ENCODE measurements at places on chromosomes 6 and 20.

- peak; percentile 16 for DNase-seq
Measured at GRCh38 chr20:6636209-6637159, 131.0 kb upstream of the BMP2 start.

DNA sequence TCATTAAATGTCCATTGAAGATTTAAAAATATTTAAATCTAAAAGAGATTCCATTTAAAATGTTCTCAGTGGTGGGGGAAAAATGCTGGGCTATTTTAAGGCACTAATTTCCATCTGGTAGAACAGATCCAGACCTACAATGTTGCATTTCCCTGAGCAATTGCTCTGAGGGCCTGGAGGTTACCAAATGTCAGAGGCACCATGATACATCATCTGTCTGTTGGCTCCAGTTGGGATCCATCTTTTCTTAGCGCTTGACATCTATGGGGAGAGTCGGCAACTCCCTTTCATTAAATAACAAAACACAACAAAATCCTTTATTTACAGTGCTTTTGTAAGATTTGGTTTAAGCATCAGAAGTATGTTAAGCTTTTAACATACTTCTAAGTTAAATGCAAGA lies 224.5 kb downstream of the FOXC1 start:
- DNase-seq: no peak

DNA sequence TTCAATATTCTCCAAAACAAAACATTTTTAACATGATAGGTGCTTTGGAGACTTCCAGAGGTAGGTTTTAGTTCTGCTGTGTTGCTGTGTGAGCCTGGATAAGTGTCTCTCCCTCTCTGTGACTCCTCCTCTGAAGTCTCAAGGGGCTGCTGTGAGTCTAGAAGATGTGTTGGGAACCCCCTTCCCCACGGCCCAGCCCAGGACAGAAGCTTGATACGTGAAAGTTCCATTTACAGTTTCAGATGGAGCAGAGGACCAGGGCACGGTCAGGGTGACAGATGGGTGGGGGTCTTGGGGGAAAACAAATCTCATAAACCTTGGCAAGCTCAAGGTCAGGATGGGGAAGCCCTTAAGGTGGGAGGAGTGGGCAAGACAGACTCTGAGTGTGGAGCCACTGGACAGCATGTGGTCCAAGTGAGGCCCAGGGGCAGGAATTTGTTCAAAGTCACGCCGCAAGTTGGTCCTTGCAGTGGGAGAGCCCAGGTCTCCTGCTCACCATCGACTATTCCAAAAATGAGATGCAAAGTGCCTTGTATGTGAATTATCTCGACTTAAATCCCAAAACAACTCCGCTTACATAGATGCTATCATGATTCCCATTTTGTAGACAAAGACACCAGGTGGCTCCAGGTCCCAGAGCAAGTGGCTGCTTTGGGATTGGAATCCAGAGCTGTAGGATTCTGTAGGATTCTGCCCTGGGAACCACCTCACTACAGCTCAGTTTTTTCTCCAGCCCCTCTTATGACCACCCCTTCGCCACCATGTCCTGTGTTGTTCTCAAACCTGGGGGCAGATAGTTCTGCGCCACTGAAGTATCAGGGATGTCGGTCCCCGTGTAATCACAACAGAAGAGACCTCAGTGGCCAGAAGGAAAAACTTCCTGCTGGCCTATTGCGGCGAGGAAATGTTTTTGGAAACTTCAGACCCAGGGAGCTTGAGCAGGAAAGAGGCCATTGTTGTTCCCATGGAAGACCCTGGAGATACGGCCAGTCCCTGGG lies 1.9 kb downstream of the TGM2 start:
- DNase-seq: no peak

GRCh38 chr20:24490598-24490997 lies 21.2 kb downstream of the SYNDIG1 start:
- DNase-seq: no peak

- DNase-seq: no peak
Measured at GRCh38 chr6:34549804-34550202, 6.3 kb downstream of the SPDEF start.

DNA sequence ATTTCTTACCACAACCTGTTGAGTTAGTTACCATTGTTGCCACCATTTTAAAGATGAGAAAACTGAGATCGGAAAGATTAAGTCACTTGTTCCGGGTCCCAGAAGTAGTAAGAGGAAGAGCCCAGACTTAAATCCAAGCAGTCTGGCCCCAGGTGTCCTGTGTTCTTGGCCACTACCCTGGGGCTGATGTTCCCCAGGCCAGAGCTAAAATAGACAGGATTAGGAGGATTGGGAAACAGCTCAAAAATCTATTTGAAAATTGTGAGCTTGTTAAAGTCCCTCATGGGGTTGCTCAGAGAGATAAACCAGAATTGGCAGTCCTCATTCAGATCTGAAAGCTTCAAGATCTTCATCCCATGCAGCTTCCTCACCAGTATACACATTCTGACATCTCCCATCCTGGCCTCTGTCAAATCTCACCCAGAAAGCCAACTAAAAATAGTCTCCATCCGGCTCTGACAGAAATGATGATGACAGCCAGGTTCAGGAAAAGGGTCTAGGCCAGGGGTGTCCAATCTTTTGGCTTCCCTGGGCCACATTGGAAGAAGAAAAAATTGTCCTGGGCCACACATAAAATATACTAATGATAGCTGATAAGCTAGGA lies 62.0 kb downstream of the GFOD1 start:
- DNase-seq: no peak

DNA sequence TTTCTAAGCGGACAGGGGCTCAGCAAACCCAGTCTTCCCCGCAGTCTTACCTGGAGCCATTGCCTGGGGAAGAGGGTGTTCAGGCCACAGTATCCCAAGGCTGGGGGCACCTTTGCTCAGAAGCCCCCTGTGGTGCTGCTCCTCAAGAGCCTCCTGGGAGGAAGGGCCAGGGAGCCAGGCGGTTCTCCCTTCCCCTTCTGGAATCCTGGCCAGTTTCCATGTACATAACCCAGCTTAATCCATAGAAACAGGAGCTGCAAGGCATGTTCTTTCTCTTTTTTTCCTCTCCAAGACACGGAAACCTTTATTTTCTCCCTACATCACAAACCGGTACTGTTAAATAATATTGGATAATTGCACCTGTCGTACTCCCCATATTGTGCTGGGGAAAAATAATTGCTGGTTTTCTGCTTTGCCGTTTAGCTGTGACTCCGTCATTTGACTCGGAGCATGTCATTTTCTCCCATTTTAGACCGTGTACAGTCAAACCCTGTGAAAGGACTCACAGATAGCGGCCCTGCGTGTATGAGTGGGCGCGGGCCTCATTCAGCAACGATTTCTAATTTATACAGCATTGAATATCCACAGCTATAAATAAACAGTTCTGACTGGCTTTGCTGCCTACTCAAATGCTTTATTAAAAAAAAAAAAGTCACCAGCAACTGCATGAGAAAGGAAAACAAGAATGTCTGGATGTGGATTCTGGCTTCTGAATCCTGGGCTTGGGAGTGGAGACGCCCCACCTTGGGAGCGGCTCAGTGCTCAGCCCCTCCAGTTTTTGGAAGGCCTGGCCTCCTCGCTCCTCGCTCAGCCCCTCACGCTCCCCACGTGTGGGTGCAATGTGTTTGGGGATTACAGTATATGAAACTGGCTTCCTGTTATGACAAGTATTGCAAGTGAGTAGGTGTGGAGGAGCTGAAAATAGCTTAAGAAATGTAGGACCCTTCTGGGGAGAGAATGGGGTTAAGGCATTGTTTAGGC lies 67.3 kb downstream of the ADTRP start:
- peak; percentile 9 for DNase-seq

GRCh38 chr6:3286641-3287171 lies 28.0 kb downstream of the PSMG4 start:
- no peak for DNase-seq

- DNase-seq: no peak
Measured at GRCh38 chr6:16743664-16744210, 17.5 kb downstream of the ATXN1 start.

DNA sequence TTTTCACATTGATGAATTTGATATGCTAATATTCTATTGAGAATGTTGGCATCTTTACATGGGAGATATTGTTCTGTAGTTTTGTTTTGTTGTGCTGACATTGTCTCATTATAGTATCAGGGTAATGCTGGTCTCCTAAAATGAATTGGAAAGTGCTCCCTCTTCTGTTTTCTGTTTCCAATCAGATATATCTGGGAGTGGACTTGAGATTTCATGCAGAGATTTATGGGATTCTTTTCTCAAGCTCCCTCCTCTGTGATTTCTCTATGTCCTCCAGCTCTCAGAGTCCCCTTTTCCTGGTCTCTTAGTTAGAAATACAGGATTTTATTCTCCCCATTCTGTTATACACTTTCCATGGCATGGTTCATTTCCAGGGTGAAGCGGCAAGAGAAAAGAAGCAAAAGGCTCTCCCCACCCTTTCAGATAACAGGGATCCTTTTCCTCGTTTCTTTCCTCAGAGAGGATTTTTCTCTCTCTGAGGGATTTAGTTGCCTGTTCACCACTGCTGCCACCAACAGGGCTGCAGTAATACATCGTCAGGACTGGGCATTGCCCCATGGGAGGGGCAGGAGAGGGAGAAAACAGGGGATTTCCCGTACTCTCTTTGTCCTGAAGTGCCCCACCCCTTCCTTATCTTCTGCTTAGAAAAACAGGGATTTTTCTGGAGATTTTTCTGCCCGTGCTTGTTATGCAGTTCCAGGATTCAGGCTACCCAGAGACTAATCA lies 59.3 kb upstream of the STMND1 start:
- DNase-seq: no peak

DNA sequence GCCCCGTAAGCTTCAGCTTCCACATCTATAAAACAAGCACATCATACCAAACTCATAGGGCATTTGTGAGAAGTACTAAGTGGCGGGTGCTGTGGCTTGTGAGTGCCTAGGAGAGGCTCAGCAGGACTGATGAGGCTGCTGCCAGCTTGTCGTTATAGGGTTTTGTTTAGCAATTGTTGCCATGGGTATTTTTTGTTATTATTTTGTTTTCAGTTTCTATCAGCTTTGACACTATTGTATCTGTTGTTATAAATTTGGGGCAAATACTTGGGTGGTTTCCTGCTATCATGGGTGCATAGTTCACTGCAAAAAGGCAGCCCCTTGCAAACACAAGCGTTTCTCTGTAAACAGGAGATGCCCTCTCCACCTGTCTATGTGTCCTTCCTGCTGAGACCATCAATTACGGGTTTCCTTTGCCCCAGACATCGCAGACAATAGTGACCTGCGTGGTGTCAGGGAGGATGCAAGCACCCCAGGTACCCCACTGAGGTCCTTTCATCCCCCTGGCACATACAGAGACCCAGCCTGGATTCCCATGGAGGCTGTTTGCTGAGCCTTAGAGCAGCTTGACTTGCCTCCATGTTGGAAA lies 3.1 kb upstream of the CCDC167 start:
- DNase-seq: no peak

GRCh38 chr6:139287868-139288267 lies 3.9 kb downstream of the TXLNB start:
- no peak for DNase-seq

DNA sequence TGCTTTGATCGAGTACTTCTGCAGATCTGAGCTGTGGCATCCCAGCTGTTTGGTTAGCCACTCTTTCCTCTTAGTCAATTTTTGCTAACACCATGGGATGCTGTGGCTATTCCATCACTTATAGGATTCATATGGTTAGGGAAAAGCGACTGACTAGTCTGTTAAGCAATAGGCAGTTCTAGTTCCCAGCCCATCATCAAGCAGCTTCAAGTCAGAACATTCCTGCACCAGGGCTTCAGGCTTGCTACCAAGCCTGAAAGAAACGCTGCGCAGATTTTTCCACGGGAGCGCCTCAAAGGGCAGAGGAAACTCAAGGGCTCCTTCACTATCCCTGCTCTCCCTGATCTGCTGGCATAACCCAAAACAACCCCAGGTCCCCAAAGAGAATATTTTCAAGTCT lies 159.8 kb upstream of the SUPT3H start:
- no peak for DNase-seq

- DNase-seq: no peak
Measured at GRCh38 chr6:98687752-98688151, 146.6 kb upstream of the POU3F2 start.

- DNase-seq: no peak
Measured at GRCh38 chr6:53344969-53345368, 3.8 kb downstream of the ELOVL5 start.

DNA sequence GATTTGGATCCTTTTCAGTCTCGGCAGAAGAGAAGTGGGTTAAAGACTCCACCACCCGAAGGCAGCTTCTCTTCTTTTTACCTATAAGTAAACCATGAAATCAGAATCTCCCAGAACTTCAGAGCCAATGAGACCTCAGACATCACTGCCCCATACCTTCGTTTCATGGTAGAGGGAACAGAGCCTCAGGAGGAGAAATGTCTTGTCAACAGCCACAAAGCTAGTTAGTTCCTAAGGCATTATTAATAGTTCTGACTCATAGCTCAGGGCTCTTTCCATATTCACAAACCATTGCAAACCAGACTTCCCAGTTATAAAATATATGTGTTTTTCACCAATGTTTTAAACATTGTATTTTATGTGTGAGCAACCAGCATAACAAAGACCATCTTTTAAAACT lies 118.7 kb upstream of the RIPOR2 start:
- DNase-seq: no peak

- DNase-seq: no peak
Measured at GRCh38 chr6:41972826-41973225, 31.2 kb upstream of the CCND3 start.

DNA sequence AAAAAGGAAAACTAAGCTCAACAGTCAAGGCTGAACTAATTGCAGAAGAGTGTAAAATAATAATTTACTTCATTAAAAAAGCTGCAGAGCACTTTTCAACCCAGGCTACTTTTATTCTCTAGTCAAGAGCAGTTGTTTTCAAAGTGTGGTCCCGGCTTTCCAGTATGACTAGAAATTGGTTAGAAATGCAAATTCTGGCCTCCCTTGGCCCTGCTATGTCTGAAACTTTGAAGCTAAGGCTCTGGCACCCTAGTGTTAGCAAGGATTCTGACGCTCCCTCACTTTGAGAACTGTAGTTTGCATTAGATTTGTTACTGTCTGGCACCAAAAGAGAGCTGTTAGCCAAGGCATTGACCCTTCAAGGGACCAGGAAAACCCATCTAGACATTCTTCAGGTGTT lies 9.5 kb upstream of the NXT1 start:
- no peak for DNase-seq

All from right kidney (tissue), 9 donors.